ENCODE measurements at places on chromosomes 7 and 10. TPM values are rescaled to one million over a fixed set of nuclear protein-coding genes. Genes with fewer than 3 reads are reported as not detected.

PON3 gene
- 38.2 TPM for total RNA-seq

BTAF1 gene
- total RNA-seq: 10.3 TPM

POU6F2 gene
- not detected for total RNA-seq

DLX5 gene
- not detected for total RNA-seq

PAX4 gene
- total RNA-seq: not detected

Data from A549 treated with CORT108297 at 1 μM for 4 hours (cell line).